ENCODE measurements at places on chromosomes 2 and 18. TPM values are rescaled to one million over a fixed set of nuclear protein-coding genes. Genes with fewer than 3 reads are reported as not detected.

GRCh38 chr2:201969241-201969937 lies 64.3 kb upstream of the FZD7 start:
- H3K27ac ChIP-seq = no peak overlapping the region
- no peak overlapping the region for H3K4me3 ChIP-seq
- no peak for DNase-seq
- peaks cover 9% of the 10 kb centered on the region for H3K4me1 ChIP-seq
- H3K27me3 ChIP-seq = no peaks in the 10 kb centered on the region

GRCh38 chr2:446303-446874 lies 158.5 kb upstream of the ALKAL2 start:
- H3K4me1 ChIP-seq = no peaks in the 10 kb centered on the region
- DNase-seq = no peak
- H3K27ac ChIP-seq = no peak overlapping the region
- H3K36me3 ChIP-seq = no peaks in the 10 kb centered on the region
- no peak overlapping the region for H3K4me3 ChIP-seq

FLACC1 gene
- total RNA-seq = 1.7 TPM

GRHL1 gene
- 2.5 TPM for total RNA-seq

GRCh38 chr2:38301969-38302702 lies 74.9 kb downstream of the ATL2 start:
- H3K4me3 ChIP-seq = no peak overlapping the region
- no peaks in the 10 kb centered on the region for H3K27me3 ChIP-seq
- no peaks in the 10 kb centered on the region for H3K4me1 ChIP-seq
- H3K36me3 ChIP-seq = peaks cover 16% of the 10 kb centered on the region

- no peaks in the 10 kb centered on the region for H3K4me1 ChIP-seq
- H3K4me3 ChIP-seq = no peak overlapping the region
- peaks cover 10% of the 10 kb centered on the region for H3K27me3 ChIP-seq
- no peak overlapping the region for H3K27ac ChIP-seq
- no peak for DNase-seq
- no peaks in the 10 kb centered on the region for H3K36me3 ChIP-seq
Observed at GRCh38 chr2:108942888-108943287, 46.1 kb downstream of the EDAR start.

DNA sequence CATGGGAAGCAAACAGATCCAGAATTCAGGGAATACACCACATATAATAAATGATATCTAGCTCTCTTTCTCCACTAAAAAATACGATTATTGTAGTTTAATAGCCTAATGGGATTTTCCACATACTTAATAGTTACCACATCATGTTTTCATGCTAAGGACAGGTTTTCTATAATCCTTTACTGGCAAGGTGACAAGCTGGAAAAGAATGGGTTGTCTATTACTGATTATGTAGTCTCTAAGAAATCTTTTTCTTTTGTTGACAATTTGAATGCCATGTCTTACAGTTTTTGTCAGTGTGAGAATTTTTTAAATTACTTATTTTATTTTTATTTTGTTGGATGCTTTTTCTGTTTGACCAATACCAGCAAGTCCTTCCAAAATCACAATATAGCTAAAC lies 177.8 kb downstream of the GALNT13 start:
- no peaks in the 10 kb centered on the region for H3K36me3 ChIP-seq
- no peak for DNase-seq
- no peak overlapping the region for H3K27ac ChIP-seq
- H3K4me1 ChIP-seq = no peaks in the 10 kb centered on the region
- H3K4me3 ChIP-seq = no peak overlapping the region

DNA sequence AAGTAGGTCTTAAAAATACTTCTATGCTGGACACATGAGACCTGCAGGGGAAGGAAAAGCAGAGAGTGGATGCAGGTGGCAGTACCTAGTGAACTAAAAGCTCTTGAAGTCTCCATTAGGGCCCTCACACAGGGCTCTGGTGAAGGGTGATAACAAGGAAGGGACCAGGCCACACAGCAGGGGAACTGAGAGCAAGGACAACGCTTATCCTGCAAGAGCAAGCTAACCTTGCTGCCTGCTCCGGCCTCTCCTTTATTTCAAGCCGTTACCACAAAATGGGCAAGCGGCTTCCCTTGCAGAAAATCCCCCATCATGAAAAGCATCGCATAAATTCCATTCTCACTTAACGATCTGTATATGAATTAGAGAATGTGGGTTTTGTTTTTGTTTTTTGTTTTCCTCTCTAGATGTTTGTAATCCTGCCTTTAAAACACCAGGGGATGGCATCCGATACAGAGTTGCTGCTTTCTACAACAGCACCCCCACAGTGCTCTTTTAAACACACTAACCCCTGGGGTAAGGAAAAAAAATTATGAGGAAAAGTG lies 64.5 kb downstream of the CACNB4 start:
- no peak for DNase-seq
- no peaks in the 10 kb centered on the region for H3K4me1 ChIP-seq
- H3K27me3 ChIP-seq = peaks cover 30% of the 10 kb centered on the region
- H3K36me3 ChIP-seq = no peaks in the 10 kb centered on the region

DNA sequence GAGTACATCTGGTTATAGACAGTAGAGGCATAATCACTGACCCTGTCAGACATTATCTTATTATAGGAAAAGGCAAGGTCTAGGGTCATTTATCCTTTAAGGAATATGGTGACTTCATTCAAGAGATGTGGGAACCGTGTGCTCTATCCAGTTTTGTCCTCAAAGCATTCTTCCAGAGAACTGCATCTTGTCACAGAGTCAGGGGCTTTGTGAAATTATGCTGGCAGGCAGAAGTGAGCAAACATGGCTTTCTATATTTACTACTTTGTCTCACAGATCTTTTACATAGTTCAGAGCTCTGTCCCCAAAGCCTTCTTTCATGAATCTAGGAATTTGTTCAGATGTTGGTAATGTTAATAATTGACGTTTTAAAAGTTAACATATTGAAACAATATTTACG lies 177.4 kb downstream of the ASXL3 start:
- H3K27ac ChIP-seq = peak overlapping the region; percentile 42
- H3K36me3 ChIP-seq = no peaks in the 10 kb centered on the region
- peaks cover 19% of the 10 kb centered on the region for H3K4me1 ChIP-seq
- no peaks in the 10 kb centered on the region for H3K27me3 ChIP-seq
- no peak overlapping the region for H3K4me3 ChIP-seq

KIAA2012 gene
- total RNA-seq = not detected

GRCh38 chr2:230234122-230234722 lies 8.7 kb downstream of the SP140 start:
- no peak overlapping the region for H3K4me3 ChIP-seq
- no peaks in the 10 kb centered on the region for H3K36me3 ChIP-seq

GRCh38 chr18:5464251-5464650 lies 79.5 kb downstream of the EPB41L3 start:
- no peaks in the 10 kb centered on the region for H3K36me3 ChIP-seq
- H3K27ac ChIP-seq = no peak overlapping the region
- no peaks in the 10 kb centered on the region for H3K4me1 ChIP-seq

- no peaks in the 10 kb centered on the region for H3K4me1 ChIP-seq
- H3K27me3 ChIP-seq = no peaks in the 10 kb centered on the region
- no peaks in the 10 kb centered on the region for H3K36me3 ChIP-seq
- no peak overlapping the region for H3K27ac ChIP-seq
Observed at GRCh38 chr2:144190908-144191605, 328.9 kb downstream of the ZEB2 start.

- H3K4me3 ChIP-seq = no peak overlapping the region
- no peak overlapping the region for H3K27ac ChIP-seq
- no peaks in the 10 kb centered on the region for H3K36me3 ChIP-seq
- peaks cover 10% of the 10 kb centered on the region for H3K4me1 ChIP-seq
- no peak for DNase-seq
- H3K27me3 ChIP-seq = no peaks in the 10 kb centered on the region
Observed at GRCh38 chr2:128264881-128265607, 53.6 kb downstream of the HS6ST1 start.

CCDC148 gene
- 2.4 TPM for total RNA-seq

DNA sequence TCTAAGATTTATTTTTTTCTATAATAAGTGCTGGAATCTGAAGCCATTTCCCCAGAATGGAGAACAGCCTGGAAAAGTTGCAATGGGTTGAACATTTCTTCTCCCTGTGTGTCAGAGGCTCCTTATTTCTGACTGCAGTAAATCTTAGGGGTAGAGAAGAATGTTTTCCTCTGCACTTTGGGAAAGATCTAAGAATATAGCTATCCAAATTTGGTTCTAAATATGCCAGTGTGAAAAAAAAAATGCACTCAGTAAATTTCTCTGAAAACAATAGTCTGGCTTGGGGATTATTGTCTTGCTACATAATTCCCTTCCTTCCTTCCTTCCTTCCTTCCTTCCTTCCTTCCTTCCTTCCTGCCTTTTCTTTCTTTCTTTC lies 19.7 kb upstream of the CYRIA start:
- no peak overlapping the region for H3K27ac ChIP-seq
- no peak for DNase-seq
- H3K4me1 ChIP-seq = no peaks in the 10 kb centered on the region
- peaks cover 4% of the 10 kb centered on the region for H3K27me3 ChIP-seq

DNA sequence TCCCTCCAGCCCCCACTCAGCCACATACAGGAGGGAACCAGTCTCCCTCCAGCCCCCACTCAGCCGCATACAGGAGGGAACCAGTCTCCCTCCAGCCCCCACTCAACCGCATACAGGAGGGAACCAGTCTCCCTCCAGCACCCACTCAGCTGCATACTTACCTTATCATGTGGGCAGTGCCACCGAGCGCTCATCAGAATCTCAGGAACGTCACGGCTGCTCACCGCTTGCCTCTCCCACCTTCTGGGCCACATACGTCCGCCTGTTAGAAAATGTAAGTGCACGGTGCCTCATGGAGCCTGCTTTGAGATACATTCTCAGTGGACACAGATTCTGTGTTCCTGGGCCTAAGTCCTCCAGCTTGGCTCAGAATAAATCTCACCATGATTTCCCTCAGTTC lies 124.8 kb downstream of the PXDN start:
- no peaks in the 10 kb centered on the region for H3K27me3 ChIP-seq
- no peaks in the 10 kb centered on the region for H3K4me1 ChIP-seq
- H3K36me3 ChIP-seq = no peaks in the 10 kb centered on the region
- H3K4me3 ChIP-seq = no peak overlapping the region
- no peak for DNase-seq

- no peaks in the 10 kb centered on the region for H3K27me3 ChIP-seq
- H3K4me1 ChIP-seq = no peaks in the 10 kb centered on the region
- no peak overlapping the region for H3K27ac ChIP-seq
- DNase-seq = no peak
Observed at GRCh38 chr2:216987252-216987821, 127.5 kb upstream of the TNP1 start.

DNA sequence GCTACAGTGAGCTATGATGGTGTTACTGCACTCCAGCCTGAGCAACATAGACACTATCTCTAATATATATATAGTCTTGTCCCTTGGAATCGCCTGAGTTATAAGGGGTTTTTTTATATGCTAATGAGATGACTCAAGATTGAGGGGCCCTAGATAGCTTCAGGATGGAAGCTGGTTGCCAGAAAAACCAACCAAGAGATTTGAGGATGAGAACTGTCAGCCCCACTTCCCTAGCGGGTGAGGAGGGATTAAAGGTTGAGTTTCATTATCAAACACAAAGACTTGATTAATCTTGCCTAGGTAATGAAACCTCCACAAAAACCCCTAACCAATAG lies 12.6 kb upstream of the GALM start:
- H3K27ac ChIP-seq = no peak overlapping the region
- H3K27me3 ChIP-seq = peaks cover 4% of the 10 kb centered on the region
- H3K36me3 ChIP-seq = no peaks in the 10 kb centered on the region
- DNase-seq = no peak

DNA sequence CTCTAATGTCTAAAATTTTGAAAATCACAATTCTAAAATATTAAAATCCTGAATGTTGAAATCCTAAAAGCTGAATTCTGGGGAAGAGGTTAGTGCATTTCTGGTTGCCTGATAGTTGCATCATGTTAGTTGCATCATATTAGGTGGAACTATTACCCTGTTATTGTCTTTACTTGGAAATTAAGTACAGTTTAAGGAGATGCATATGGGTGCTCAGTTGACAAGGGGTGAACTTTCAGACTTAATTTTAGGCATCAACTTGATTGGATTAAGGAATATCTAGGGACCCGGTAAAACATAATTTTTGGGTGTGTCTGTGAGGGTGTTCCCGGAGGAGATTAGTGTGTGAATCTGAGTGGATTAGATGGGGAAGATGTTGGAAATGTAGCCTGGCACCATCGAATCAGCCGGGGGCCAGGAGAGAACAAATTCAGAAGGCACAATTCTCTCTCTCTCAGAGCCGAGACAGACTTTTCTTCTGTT lies 409.8 kb downstream of the PLCL1 start:
- no peaks in the 10 kb centered on the region for H3K4me1 ChIP-seq
- H3K27ac ChIP-seq = no peak overlapping the region
- no peaks in the 10 kb centered on the region for H3K27me3 ChIP-seq
- H3K4me3 ChIP-seq = no peak overlapping the region

DNA sequence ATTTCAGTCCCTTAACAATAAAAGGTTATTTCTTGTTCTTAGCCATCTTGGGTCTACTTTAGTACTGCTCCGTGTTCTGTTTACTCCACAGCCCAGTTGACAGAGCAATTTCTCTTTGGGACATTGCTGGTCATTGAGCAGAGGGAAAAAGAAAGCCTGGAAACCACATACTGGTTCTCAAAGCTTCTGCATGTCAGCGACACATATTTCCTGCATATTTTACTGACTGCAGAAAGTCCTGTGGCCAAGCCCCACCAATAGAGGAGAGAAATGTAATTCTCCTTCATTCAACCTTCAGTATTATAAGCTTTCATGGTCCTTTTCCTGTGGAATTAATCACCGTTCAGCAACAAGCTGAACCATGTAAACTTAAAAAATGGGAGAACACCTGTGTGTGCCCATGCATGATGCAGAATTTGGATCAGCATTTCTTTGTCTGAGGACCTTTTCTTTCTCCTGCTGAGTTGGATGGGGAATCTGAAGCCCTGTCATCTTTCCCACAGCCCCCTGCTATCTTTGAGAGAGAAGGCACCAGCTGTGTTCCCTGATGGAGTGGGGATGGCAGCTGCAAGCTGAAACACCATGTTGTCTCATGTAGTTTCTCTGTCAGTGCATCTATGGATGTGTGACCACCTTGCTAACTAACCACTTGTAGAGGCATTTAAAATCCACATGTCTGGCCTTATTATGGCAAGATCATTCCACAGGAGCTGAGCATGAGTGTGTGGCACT lies 431.6 kb downstream of the MEIS1 start:
- H3K36me3 ChIP-seq = no peaks in the 10 kb centered on the region
- H3K27ac ChIP-seq = no peak overlapping the region
- H3K4me1 ChIP-seq = peaks cover 43% of the 10 kb centered on the region
- H3K27me3 ChIP-seq = no peaks in the 10 kb centered on the region

CD8B gene
- total RNA-seq = not detected

RAD51AP2 gene
- total RNA-seq = 0.10 TPM

TMEM17 gene
- 4.0 TPM for total RNA-seq

GRCh38 chr2:55961318-55961911 lies 37.8 kb upstream of the EFEMP1 start:
- no peak overlapping the region for H3K27ac ChIP-seq
- H3K4me1 ChIP-seq = peaks cover 13% of the 10 kb centered on the region
- H3K36me3 ChIP-seq = no peaks in the 10 kb centered on the region
- H3K27me3 ChIP-seq = no peaks in the 10 kb centered on the region

NEU2 gene
- not detected for total RNA-seq

LBX2 gene
- total RNA-seq = 0.89 TPM

OSGEPL1 gene
- total RNA-seq = 4.1 TPM

- H3K27ac ChIP-seq = no peak overlapping the region
- no peaks in the 10 kb centered on the region for H3K27me3 ChIP-seq
Observed at GRCh38 chr18:51425889-51426288, 228.4 kb upstream of the MEX3C start.

- H3K4me3 ChIP-seq = no peak overlapping the region
- H3K36me3 ChIP-seq = no peaks in the 10 kb centered on the region
- H3K4me1 ChIP-seq = no peaks in the 10 kb centered on the region
- no peaks in the 10 kb centered on the region for H3K27me3 ChIP-seq
Observed at GRCh38 chr2:24477229-24477628, 13.8 kb upstream of the NCOA1 start.

- H3K4me1 ChIP-seq = no peaks in the 10 kb centered on the region
- H3K4me3 ChIP-seq = no peak overlapping the region
- DNase-seq = no peak
- H3K27me3 ChIP-seq = no peaks in the 10 kb centered on the region
- H3K36me3 ChIP-seq = no peaks in the 10 kb centered on the region
Observed at GRCh38 chr2:40510304-40510703, 58.4 kb upstream of the SLC8A1 start.

VIL1 gene
- not detected for total RNA-seq
